ENCODE measurements at places on chromosomes 3 and 15. TPM values are rescaled to one million over a fixed set of nuclear protein-coding genes. Genes with fewer than 3 reads are reported as not detected.

- DNase-seq: no peak
These were observed 13.3 kb downstream of the SH2D7 start for GRCh38 chr15:78105476-78106241.

GRCh38 chr3:102025606-102026270, 176.4 kb downstream of the NFKBIZ start:
- DNase-seq: no peak

Gene IFT57
- 26.3 TPM for polyA plus RNA-seq

Gene PSTPIP1
- polyA plus RNA-seq: 5.4 TPM

Gene C3orf80
- not detected for polyA plus RNA-seq

GRCh38 chr15:68197170-68197492, 8.0 kb downstream of the CALML4 start:
- no peak for DNase-seq

DNA sequence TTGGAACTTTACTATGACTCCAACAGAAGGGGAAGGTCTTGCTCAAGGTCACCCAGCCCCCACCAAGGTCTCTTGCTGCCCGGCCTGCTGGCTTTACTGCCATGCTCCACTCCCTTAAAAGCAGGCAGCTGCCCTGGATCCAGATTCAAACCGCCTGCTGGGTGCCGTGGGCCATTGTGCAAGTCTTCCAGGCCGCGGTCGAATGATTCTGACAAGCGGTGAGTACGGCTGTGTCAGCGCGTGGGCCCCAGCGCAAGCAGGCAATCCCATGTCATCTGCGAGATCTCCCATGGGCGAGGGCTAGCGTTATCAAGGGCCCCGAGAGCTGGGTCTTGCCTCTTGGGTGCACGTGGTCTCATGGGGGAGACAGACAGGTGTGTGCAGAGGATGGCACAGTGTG, 37.6 kb downstream of the CORO2B start:
- no peak for DNase-seq

Gene HTD2
- 7.0 TPM for polyA plus RNA-seq

Gene GP9
- polyA plus RNA-seq: not detected

- DNase-seq: no peak
These were observed 68.1 kb upstream of the MAGI1 start for GRCh38 chr3:66106788-66107187.

DNA sequence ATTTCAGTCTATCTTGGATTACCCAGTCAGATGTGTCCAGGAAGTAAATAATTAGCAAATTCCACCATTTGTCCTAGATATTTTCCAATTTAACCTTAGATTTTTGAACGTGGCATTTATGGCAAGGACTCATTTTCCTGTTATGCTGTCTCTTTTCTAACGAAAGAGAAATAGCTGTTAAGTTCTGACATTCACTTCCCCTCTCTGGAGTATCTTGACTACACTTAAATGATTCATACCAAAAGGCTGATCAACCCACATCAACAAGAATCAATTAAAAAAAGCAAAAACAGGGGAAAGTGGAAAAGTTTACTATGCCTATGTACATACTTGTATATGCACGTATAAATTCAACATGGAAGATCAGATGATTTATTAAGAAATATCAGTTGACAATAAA, 149.9 kb downstream of the FRMD5 start:
- DNase-seq: no peak

GRCh38 chr3:127675651-127676391, 3.1 kb downstream of the ABTB1 start:
- no peak for DNase-seq

Gene LINGO1
- 0.07 TPM for polyA plus RNA-seq

Data from foreskin keratinocyte (primary cell).